ENCODE measurements at places on chromosomes 2 and 18.

DNA sequence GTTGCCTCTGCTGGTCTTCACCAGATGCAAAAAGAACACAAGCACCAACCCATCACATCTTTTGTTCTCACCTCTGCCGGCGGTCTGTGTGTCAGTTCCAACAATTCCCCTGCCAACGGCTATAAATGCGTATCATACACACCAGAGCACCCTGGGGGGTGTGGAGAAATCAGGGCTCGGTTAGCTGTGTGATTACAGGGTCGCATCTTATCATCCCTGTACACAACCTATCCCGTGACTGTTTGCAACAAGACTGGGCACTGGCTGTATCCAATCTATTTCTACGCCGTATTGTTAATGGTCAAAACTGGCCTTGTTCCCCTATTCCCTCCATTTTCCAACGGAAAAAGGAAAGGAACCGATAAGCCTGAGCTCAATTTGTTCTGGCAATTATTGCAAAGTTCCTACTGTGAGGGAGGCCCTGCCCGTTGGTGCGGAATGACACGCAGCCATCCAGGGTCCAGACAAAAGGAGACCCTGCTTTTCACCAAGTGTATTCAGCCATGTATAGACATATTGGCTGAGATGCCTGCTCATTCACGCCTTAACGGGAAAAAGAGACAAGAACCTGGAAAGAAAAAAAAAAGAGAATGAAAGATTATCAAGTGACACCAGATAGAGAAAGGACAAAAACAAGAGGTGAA is 136.9 kb downstream of the CDH20 start:
- no peak for DNase-seq

DNA sequence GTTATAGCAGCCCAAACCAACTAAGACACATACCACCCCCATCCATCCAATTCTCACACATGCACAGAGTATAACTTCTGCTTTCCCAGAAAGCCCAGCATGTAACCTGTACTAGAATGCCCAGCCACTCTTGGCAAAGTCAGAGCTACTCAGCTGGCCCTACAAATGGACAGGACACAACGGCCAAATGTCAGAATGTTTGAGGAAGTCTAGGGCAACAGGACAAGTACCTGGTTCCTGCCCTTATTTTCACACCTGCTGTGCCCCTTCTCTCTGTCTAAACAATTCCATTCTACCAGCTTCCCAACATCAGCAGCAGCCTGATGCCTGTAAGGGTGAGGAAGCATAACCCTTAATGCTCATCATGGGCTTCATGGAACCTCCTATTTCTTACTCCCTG is 15.1 kb upstream of the BZW1 start:
- DNase-seq = no peak

DNA sequence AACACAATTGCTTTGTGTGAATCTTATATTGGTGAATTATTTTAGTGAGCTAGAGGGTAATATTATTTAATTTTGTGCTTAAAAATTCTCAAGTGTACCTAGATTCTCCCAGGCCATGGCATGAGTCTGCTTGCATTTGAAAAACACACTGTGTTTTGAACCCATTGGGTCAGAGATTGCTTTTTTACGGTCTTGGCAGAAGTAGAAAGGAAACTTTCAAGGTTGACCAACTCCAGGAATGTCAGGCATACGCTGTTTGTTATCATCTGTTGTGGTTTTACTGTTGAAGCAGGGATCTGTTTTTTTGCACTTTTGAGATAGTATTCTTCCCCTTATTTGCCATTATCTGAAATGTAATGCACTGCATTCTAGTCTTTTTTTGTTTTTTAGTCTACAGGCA is 377.4 kb downstream of the RPRM start:
- no peak for DNase-seq

DNA sequence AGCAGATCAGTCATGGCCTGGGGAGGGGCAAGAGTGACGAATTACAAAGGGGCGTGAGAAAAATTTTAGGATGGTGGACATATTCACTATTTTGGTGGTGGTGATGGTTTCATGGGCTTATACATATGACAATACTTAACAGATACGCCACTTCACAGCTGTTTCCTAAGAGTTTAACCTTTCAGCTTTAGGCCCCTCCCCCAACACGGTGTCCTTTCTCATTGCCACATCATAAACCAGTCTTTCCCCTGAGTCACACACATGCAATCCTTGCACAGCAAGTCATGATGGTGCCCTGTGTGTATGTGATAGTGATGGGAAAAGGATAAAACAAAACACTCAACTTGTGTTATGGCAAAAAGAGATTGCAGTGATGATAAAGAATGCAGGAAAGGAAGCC is 47.6 kb upstream of the IL1R1 start:
- no peak for DNase-seq

DNA sequence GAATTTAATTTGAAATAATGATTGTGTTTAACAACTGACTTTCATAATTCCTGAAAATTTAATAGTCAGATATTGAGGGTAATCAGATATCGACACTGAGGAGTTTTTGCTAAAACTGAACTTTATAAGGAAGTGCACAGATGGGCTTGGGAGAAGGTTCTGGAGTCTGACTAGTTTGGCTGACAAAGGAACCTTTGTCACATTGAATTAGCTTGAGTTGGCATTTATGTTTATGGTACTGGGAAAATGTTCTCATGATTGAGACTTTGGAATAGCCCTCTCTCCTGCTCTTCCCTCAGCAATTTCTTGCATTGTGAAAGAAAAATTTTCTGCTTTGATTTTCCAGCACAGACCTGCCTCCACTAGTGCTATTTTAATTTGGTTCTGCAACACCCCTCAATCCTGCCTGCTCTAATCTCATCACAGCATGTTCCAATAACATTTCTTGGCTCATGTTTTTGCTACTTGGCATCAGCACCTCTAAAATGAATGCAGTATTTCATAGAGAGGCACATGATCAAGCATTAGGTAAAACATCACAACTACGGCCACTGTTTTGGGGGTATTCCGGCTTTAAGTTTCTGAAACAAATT is 133.9 kb upstream of the FSHR start:
- DNase-seq = no peak

DNA sequence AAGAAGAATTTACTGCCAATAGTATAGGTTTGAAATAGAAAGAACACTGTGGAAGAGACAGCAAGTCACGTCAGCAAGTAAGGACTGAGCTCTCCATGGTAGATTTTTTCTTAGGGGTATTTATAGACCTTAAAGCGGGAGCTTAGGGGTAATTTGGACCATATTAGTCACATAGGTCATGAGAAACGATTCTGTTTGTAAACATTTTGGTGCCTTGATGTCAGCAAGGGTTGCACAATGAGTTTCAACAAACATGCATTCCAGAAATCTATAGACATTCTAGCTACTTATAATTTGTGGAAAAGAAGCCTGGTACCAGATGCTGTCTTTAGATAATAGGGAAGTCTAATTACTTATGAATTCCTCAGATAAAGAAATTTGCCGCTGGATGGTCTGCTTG is 624.7 kb downstream of the TDRD15 start:
- no peak for DNase-seq

- DNase-seq = peak; percentile 46
Observed at GRCh38 chr2:8457699-8458502, 224.0 kb upstream of the ID2 start.

GRCh38 chr2:205564346-205565141 is 117.8 kb upstream of the NRP2 start:
- DNase-seq = no peak

GRCh38 chr2:120539937-120540718 is 194.2 kb downstream of the INHBB start:
- no peak for DNase-seq

DNA sequence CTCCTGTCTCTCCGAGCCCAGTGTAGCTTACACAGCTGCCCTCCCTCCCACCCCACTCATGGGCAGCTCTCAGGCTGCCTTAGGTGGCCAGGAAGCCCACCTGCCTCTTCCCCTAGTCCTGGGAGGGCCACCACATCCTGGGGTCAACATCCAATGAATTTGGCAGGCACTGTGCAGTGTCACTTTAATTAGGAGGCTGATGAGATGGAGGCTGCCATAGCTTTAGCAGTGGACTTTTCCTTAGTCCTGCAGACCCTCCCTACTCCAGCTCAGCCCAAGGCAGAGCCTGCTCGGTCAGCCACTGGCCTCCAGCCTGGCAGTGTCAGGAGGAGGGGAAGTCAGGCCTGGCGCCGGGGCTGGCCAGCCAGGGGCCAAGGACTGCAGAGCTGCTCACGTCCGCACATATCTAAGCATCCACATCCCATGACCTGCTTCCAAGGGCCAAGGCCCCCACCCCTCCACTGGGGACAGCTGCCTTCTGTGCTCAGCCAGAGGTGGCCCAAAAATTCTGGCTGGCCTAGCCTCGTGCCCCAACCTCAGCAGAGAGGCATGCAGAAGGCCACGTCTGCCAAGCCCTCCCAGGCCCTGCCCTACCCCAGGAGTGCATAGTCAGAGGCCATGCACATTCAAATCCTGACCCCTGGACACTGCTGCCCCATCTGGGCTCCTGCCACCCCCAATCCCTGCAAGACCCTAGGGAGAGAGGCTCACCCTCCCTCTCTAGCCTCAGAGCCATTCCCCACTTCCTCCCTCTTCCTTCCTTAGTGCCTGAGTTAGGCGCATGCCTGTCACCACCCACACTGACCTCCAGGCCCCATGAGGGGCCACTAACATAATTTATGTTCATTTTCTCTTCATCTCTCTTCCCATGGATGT is 33.1 kb downstream of the ADRA2B start:
- no peak for DNase-seq

DNA sequence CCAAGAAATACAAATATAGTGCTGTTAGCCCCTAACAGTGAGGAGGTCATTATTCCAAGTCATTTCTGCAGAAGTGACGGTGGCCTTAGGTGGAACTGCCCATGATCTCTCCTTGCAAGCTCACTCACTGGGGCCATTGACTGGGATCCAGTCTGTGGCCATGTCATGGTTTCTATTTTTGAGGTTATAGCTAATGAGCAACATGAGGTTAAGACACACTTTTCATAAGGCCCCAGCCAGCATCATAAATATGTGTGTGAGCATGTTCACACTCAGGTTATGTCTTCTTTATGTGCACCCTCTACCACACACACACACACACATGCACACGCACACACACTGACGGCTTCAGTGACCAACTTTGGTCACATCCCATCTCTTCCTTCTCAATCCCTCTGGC is 484 bp downstream of the AFF3 start:
- no peak for DNase-seq

DNA sequence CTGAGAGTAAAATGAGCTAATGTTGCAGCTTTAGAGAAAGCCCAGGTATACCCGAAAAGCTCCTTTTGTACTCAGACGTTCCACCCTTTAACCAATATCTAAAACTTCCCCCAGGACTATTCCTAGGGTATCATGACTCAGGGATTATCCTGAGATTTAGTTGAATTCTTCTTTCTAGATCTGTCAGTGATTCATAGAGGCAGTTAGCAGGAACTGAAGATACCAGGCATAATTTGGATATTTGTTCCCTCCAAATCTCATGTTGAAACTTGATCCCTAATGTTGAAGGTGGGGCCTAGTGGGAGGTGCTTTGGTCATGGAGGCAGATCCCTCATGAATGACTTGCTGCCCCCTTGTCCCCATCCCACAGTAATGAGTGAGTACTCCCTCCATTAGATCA is 161.2 kb upstream of the LRP1B start:
- no peak for DNase-seq

GRCh38 chr18:68840554-68841263 is 42.8 kb downstream of the CCDC102B start:
- DNase-seq = no peak

DNA sequence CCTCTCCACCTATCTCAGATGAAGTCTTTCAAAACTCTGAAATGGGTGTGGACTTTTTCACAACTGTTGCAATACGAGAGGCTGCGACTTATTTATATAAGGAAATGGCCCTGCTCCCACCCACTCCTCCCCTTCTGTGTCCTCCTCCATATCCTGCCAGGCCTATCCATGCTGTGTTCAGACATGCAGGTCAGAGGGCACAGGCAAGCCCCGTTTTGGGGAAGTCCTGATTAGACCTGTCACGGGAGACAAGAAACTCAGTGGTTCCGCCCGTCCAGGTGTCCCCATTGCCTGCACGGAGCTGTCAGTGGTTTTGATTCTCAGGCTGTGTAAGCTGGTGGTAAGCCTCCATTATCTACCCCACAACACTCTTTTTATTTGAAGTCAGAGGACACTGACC is 99.6 kb upstream of the MGAT5 start:
- DNase-seq = no peak

DNA sequence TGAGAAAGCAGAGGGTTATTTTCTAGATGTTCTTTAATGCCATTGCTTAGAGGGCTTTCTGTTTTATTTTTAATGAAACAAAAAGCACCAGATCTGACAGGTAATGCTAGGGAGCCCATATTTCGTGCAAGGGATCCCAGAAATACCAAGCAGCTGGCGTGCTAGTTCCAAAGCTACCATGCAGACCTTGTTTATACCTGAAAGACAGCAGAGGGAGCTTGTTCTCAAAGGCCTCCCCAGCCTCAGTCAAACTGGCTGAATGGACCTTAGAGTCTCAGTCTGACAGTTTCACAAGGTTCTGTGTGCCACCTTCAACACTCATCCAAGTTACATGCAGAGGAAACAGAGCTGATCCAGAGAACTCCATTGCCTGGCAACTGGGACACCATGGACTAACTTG is 48.6 kb downstream of the GALNT14 start:
- DNase-seq = no peak

- no peak for DNase-seq
Observed at GRCh38 chr2:35099342-35099741, 1256.2 kb upstream of the CRIM1 start.

DNA sequence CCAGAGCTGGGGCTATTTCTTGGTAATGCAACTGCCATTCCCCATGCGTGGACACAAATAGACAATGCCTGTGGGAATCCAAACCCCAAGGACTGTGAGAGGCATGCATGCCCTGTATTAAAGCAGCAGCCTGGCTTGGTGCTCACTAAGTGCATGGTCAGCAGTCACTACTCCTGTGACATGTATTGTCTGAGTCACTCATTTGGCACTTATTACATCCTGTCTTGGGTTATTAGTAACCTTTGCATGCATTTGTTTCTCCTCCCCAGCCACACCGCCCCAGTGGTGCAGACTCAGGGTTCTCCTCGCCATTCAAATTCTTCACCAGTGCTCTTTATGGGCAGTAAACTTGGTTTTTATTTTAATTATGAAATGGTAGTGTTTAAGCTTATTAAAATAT is 30.2 kb downstream of the PRKCE start:
- peak; percentile 26 for DNase-seq
